ENCODE measurements at places on chromosomes 12 and 14. TPM values are rescaled to one million over a fixed set of nuclear protein-coding genes. Genes with fewer than 3 reads are reported as not detected.

Gene BCL2L14
- total RNA-seq, result not detected

Gene ARG2
- total RNA-seq, result 1.9 TPM

Gene RBP5
- not detected for total RNA-seq

Gene AQP5
- total RNA-seq, result not detected

Gene CMA1
- not detected for total RNA-seq

Gene ENDOU
- total RNA-seq, result not detected

Gene GZMB
- total RNA-seq, result not detected

Gene SERPINA3
- 15.9 TPM for total RNA-seq

Gene SMARCC2
- 32.0 TPM for total RNA-seq

Gene TCL1B
- total RNA-seq, result not detected

Measured in A549 treated with Mapracorat at 1 μM for 4 hours (cell line).